ENCODE measurements at places on chromosomes 12 and 14.
A peak's percentile ranks its signal among the peaks of the same experiment; 100 is the strongest.

DNA sequence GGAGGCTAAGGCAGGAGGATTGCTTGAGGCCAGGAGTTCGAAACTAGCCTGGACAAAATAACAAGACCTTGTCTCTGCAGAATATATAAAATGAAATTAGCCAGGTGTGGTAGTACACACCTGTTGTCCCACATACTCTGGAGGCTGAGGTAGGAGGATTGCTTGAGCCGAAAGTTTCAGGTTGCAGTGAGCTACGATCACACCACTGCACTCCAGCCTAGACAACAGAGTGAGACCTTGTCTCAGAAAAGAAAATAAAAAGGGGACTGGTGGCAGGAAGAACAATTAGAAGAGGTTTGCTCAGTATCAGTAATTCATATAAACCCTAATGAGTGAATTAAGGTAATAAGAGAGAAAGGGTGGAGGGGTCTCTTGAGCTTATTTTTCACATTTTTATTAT is 8.0 kb downstream of the PSMA6 start:
- no peak for ATAC-seq

DNA sequence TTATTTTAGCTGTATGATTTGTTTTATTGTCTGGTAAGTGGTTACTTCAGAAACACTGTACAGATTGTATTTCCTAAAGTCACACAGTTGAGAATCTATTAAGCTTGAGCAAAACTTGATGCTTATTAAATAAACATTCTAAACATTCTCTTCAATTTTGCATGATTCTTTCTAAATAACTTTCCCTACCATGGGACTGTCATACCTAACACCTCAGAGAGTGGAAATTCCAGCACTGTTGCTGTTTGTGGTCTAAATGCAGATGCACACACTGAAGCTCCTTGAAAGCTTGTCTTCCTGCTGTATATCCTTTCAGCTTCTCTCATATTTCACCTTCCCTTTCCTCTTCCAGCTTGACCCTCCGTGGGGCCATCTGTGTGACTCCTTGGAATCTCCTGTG is 392.0 kb downstream of the LRIG3 start:
- no peak for ATAC-seq

GRCh38 chr12:31813305-31813704 is 84.5 kb upstream of the AMN1 start:
- no peak for ATAC-seq

- ATAC-seq, result no peak
These were observed 1.6 kb downstream of the LTB4R start for GRCh38 chr14:24312736-24313507.

GRCh38 chr12:103100257-103100831 is 142.9 kb downstream of the ASCL1 start:
- no peak for ATAC-seq

- ATAC-seq, result no peak
These were observed 9.6 kb upstream of the TRIM9 start for GRCh38 chr14:51104467-51104866.

- ATAC-seq, result no peak
These were observed 15.8 kb downstream of the NOC4L start for GRCh38 chr12:132160016-132160415.

DNA sequence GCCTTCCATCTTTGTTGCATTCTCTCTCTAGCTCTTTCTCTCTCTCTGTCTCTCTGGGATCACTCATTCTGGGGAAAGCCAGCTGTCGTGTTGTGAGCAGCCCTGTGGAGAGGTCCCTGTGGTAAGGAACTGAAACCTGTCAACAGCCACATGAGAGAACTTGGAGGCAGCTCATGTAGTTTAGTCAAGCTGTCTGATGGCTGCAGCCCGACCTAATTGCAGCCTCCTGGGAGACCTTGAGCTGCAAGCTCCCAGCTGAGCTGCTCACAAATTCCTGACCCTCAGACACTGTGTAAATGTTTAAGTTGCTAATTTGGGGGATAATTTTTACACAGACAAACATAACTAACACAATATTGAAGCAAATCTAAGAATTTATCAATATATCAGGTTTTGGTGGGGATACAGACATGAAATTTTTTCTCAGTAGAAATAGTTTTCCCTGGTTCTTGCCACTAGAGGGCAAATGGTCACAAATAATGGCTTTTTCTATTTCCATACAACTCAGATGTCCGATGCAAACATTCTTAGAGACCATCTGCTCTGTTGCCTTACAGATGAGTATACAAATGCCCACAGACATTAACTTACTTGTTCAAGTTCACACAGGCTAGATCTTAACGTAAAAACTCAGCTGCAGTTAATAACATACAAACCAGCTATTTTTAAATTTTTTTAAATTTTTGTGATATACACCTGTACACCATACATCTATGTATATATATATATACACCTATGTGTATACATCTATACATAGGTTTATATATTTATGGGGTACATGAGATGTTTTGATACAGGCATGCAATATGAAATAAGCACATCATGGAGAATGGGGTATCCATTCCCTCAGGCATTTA is 15.5 kb upstream of the KRR1 start:
- ATAC-seq, result peak; percentile 38

- ATAC-seq, result no peak
These were observed 44.3 kb upstream of the OR10AD1 start for GRCh38 chr12:48247181-48247966.

- ATAC-seq, result no peak
These were observed 1362.8 kb upstream of the SEL1L start for GRCh38 chr14:82896476-82896875.

GRCh38 chr12:105956662-105957457 is 181.9 kb downstream of the NUAK1 start:
- ATAC-seq, result no peak

DNA sequence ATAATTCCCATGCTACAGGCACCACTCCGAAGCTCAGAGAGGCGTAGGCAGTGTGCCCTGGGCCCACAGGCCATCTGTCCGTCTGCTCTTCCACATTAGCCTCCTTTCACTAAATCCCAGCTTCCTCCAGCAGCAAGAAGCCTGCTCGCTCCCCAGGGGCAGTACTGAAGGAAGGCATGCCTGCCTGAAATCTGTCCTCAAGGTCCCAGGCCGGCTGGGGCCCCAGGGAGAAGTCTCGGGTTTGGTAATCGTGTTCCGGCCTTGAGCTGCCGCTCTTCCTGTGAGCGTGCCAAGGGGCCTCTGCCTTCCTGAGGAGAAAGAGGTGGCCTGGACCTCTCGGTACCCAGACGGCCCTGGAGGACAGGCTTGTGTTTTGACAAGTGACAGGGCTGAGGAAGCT is 15.2 kb upstream of the DLK1 start:
- no peak for ATAC-seq

- ATAC-seq, result no peak
These were observed 1036.5 kb upstream of the NOVA1 start for GRCh38 chr14:27634056-27634970.

DNA sequence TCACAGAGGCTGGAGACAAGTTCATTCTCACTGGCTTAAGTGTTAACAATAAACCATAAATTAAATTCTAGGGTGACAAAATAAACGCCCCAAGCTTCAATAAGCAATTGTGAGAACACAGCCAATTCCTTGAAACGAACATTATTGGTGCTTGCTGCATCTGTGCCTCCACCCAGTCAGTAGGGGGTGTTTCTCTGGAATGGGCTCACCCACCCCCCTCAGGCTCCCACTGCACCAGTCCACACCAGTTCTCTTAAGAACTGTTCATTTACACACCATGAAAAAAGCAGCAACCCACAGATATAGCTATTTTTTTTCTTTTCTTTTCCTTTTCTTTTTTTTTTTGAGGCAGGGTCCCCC is 34.7 kb downstream of the CDC42BPB start:
- ATAC-seq, result no peak

- no peak for ATAC-seq
These were observed 1.2 kb downstream of the LPCAT3 start for GRCh38 chr12:7016958-7017571.

DNA sequence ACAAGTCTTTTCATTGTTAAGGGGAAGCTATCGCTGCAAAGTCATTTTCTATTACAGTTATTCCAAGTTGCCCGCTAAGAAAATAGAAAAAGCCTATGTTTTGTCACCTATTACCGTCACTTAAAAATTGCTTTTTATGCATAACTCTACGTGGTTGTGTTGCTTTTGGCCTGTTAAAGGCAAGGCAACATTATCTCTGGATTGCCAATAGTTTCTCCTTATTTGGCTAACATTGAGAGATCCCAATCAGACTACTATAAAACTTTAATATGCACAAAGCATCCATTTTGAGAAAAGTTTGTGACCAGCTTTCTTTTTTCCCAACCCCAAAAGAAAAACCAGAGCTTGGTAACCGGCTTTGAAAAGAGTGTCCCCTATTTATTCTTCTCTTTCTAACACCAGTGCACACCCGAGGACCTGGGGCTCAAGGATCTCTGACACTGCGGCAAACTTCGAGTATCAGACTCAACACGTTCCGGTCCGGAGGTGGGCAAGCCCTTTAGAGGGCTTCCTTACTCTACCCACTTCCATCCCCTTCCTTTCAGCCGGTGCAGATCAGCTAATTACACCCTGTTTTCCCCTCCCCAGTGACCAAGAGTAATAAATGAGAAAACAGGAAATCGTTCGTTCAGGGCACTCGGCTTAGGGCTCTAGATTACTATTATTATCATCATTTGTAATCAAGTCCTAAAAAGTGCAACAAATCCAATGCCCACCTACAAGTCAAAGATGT is 1.2 kb downstream of the PPP1R12A start:
- ATAC-seq, result no peak

GRCh38 chr12:121036810-121037326 is 2.2 kb downstream of the OASL start:
- peak; percentile 75 for ATAC-seq

GRCh38 chr12:23803540-23803939 is 145.9 kb downstream of the SOX5 start:
- no peak for ATAC-seq

- ATAC-seq, result no peak
These were observed 86.1 kb upstream of the CPM start for GRCh38 chr12:69019082-69019481.

DNA sequence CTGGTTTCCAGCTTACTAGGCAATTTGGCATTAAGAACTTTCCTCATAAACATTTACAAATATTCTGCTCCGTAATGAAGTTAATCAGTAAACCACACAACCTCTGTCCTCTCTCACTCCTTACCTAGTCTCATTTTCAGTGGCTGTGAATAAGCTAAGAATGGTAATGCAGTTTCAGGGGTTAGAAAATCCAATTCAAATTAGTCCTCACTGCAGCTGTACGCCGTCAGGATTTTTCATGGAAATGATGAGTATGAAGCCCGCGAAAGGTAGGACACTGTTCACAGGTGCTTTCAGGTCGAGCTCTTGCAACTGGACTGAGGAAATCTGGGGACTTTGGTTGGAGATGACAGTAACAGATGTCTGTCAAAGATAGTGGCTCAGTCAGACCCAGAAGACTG is 29.6 kb downstream of the NR1H4 start:
- ATAC-seq, result no peak

GRCh38 chr14:55099756-55100155 is 29.3 kb upstream of the LGALS3 start:
- ATAC-seq, result no peak

GRCh38 chr14:23910101-23910875 is 43.3 kb upstream of the DHRS4 start:
- no peak for ATAC-seq

DNA sequence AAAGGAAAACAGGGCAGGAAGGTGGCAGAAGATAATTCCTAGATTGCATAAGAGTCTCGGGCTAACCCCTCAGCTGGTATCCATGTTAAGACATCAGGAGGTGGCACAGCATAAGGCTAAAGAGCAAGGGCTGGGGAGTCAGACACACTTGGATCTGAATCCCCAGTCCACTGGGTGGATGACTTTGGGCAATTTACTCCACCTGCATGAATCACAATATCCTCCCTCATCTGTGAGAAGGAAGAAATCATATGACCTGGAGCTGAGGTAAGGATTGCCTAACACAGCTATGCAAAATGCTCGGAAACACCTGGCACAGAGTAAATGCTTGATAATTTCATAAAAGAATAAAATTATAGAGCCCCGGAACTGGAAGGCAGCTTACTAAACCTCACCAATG is 217.9 kb downstream of the PIK3C2G start:
- ATAC-seq, result no peak

GRCh38 chr12:48193623-48194022 is 9.5 kb downstream of the OR10AD1 start:
- ATAC-seq, result no peak

GRCh38 chr12:121223292-121224285 is 13.7 kb downstream of the P2RX4 start:
- peak; percentile 52 for ATAC-seq

DNA sequence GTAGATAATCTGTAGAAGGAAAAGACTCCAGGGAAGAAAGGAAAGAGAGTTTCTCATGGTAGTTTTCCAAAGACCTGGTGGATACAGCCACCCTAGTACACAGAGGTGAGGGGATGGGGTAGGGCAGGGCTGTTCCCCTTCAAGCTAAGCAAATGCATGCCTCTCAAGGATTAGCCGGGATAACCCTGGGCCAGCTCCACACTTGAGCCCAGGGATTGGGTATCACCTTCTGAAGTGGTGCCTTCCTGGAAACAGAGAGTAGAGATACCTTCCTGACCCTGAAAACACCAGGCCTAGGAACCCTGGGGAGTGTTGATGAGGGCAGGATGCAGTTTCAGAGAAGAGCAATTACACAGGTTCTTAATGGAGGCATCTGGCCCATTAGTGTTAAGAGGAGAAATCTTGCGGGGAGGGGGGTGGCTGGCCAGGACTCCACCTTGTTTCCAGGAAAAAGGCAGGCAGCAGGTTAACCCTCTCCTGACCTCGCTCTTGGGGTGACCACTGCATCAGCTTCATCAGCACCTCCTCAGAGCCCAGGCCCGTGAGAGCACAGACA is 106.9 kb upstream of the TMEM233 start:
- ATAC-seq, result no peak

DNA sequence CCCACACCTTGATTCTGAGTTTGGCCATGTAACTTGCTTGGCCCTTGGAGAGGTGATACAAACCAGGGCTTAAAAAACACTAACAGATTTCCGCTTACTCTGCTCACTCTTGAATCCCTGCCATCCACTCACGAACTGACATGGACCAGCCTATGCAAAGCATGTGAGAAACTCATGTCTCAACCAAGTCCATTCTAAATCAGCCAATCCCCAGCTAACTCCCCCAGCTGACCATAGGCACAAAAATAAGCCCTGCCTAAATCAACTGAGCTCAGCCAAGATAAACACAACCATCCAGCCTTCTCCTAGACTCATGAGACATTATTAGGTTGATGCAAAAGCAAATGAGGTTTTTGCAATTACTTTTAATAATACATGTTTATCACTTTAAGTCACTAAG is 353.9 kb upstream of the TBX3 start:
- ATAC-seq, result no peak
